Liver (tissue), 10 donors: ENCODE measurements at places on chromosomes 1 and 21. TPM values are rescaled to one million over a fixed set of nuclear protein-coding genes. Genes with fewer than 3 reads are reported as not detected.

Gene CTXND2
- not detected for polyA plus RNA-seq

Gene RORC
- polyA plus RNA-seq, result 15.4 TPM

Gene PEAR1
- 3.0 TPM for polyA plus RNA-seq

Gene RAVER2
- 0.40 TPM for polyA plus RNA-seq

Gene AKT3
- 2.4 TPM for polyA plus RNA-seq

Gene NDUFV3
- 25.3 TPM for polyA plus RNA-seq

Gene SV2A
- 0.23 TPM for polyA plus RNA-seq

Gene NEGR1
- polyA plus RNA-seq, result not detected

Gene PTPN14
- 0.83 TPM for polyA plus RNA-seq

Gene JTB
- polyA plus RNA-seq, result 182 TPM
